ENCODE measurements at places on chromosomes 7 and 10.

DNA sequence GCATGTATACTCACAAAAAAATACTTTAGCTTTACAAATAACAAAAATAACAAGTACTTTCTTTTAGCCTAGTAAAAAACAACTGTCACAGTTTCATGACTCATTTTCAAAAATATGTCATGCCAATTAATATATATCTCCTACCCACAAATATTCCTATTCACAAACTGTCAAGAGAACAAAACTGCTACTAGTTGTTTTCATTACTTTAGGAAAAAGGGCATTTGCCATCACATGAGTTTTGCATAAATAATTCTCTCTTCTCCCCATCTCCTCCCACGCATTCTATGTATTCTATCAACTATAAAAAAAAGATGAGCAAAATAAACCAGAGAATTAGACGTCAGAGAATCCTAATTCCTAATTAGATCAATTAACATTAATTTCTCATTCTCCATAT lies 87.6 kb downstream of the PIP4K2A start:
- no peak for DNase-seq

- DNase-seq: no peak
Observed at GRCh38 chr10:107657851-107658250, 493.3 kb upstream of the SORCS1 start.

- DNase-seq: no peak
Observed at GRCh38 chr10:11162828-11163599, 145.3 kb downstream of the CELF2 start.

GRCh38 chr7:11182736-11183135 lies 209.1 kb downstream of the PHF14 start:
- DNase-seq: no peak

GRCh38 chr10:112304267-112304859 lies 21.2 kb downstream of the TECTB start:
- no peak for DNase-seq

GRCh38 chr7:31778296-31778695 lies 91.3 kb downstream of the PPP1R17 start:
- no peak for DNase-seq

DNA sequence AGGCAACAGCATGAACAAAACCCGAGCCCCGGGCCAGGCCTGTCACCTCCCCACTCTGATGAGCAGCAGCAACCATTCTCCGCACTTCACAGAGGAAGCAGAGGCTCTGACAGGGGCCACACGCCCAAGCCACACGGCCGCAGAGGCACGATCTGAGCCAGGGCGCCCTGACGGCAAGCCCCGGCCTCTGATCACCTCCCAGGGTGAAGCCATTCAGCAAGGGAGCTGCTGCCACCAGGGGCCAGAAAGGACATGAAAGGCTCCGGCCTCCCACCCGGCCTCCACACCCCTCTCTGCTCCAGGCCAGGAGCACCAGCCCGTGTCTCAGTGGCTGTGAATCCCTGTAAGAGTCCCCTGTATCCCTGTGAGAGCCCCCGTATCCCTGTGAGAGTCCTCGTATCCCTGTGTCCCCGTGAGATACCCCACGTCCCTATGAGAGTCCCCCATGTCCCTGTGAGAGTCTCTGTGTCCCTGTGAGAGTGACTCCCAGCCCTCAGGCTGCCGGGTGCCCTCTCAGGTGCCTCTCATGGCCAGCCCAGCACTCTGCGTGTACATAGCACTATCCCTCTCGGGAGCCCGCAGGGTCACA lies 187.8 kb downstream of the MAD1L1 start:
- no peak for DNase-seq

DNA sequence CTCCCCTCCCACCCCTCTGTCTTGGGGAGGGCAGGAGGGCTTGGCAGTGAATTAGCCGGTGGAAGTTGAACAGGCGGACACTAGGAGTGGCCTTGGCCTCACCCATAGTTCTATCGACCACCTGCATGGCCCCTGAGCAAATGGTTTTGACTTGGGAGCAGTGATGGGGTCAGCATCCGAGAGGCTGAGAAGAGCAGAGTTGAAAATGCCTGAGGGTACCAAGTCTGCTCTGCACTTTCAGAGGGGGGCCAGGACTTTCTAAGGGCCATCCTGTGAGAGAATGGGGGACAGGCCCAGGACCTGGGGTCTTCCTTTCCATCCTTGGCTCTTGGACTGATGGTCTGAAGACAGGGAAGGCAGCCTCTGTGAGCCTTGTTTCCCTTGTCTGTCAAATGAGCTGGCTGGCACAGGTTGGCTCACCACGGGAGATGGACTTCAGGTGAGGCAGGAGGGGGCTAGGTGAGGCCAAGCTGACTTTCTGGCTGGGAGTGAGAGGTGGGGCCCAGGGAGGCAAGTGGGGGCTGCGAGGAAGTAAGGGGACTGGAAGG lies 29.4 kb downstream of the CDH23 start:
- peak; percentile 67 for DNase-seq

DNA sequence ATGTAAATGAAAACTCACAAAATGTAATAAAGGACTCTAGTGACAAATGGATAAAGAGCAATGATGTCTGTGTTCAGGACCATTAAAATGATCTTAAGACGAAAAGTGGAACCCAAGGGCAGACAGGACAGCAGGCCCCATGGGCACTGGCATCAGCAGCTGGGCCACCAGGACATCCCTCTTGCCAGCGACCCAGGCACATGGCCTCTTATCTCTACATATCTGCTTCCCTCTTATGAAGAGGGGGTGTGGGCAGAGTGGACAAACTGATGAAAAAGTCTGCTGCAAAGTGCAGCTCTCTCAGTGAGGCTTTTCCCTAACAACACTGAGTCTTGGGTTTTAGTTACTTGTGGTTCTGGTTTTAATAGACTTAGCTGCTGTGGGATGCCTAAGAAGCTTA lies 44.8 kb upstream of the ANKRD1 start:
- no peak for DNase-seq

- no peak for DNase-seq
Observed at GRCh38 chr10:32501906-32502305, 56.0 kb downstream of the CCDC7 start.

DNA sequence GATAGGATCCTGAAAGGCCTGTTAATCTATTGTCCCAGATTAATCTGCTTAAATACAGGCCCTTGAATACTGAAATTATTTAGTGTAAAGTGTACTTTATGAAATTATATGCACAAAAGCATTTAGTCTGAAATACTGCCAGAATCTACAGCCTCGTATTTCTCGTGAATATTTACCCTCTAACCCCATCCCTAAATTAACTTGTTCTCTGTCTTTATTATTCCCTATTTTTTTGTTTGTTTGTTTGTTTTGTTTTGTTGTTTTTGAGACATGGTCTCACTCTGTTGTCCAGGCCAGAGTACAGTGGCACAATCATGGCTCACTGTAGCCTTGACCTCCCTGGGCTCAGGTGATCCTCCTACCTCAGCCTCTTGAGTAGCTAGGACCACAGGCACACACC lies 2.7 kb upstream of the CPED1 start:
- DNase-seq: no peak

DNA sequence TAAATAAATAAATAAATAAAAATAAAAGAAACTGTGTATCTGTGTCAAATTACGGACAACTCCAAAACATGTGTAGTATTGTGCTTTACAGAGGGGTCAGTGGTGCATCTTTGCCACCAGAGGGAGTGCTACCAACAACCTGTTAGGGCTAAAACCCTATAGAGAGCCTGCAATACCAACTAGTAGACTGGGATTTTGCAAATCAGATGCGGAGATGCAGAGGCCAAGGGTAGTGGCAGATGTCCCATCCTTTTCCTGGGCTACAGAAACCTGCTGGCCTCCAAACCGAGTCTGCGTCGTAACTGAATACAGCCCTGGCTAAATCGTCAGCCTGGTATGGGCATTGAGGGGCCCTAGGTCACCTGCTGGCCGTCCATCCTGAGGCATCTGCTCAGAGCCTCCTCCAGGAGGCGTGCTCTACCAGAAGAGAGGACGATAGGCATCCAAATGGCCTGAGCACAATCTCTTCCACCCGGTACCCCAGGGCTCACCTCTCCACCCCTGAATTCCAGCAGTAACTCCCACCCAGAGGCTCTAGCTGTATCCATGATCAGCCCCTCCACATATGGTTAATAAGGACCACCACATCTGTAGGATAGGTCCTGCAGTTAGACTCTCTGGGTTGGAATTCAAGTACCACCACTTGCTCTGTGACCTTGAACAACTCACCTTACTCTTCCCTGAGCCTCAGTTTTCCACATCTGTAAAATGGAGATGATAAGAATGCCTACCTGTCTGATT lies 6.2 kb upstream of the RRP12 start:
- DNase-seq: no peak

GRCh38 chr7:135486261-135486920 lies 23.5 kb downstream of the CNOT4 start:
- no peak for DNase-seq

- no peak for DNase-seq
Observed at GRCh38 chr10:110212119-110213006, 5.0 kb downstream of the MXI1 start.

DNA sequence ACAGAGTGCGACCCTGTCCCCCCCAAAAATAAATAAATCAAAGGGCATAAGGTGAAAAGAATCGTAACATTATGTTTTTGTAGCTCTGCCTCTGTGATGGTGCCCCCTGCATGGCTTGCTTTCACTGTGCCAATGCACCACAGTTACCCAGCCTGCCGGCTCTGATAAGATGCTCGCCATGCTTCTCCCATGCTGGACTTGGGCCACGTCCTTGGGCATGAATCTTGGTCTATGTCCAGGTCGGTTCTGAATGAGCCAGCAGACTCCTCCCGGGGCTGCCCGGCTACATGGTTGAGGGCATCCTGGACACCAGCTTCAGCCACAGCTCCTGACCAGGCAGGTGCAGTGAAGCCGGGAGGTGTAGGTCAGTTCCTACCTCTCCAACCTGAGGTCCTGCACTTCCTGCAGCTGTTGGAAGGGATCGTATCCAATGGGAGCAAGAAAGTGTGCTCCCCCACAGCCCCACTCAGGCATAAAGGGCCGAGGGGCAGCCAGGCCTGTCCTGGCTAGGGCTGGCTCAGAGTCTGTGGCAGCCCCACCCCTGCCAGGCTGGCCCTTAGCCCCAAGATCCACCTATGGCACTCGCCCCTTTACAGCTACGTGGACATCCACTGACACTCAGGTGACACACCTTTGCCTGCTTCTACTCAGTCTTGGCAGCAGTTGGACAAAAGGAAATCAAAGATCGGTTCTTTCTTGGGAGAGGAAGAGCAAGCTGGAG lies 34.1 kb downstream of the CHST3 start:
- DNase-seq: no peak

DNA sequence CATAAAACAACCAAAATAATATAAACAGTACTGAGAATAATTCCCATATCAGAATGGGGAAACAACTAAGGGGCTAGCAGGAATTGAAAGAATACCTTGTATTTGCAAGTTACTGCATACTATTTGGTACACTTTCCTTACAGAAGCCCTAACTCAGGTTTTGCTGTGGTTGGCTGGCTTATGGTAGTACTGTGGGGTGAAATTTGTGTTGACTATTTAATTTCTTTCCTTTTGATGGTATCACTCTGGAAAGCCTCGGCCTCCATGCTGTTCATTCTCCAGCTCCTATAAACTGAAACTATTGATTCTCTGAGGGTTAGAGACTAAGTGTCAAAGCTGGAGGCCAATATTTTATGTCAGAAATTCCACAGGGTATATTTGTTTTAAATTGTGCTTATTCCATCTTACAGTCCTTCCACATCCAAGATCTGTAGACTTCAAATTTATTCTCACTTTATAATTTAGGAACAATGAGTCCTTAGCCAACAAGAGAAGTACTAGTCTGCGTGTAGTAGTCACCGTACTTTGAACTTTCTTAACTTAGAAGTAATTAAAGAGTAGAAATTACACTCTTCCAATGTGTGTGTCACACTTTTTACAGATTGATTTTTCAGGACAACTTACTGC lies 13.4 kb downstream of the SKIDA1 start:
- DNase-seq: no peak

DNA sequence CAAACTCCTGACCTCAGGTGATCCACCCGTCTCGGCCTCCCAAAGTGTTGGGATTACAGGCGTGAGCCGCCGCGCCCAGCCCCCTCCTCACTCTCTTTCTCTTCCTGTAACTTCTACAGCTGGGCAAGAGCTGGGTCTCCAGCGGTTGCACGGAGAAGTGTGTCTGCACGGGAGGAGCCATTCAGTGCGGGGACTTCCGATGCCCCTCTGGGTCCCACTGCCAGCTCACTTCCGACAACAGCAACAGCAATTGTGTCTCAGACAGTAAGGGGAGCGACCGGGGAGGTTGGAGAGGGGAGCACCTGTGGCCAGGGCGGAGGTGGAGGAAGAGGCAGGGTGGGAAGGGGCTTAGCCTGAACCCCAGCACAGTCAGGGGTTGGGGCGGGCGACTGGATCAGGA lies 41.4 kb downstream of the EPHB4 start:
- DNase-seq: no peak

GRCh38 chr10:13528123-13528874 lies 515 bp downstream of the BEND7 start:
- no peak for DNase-seq

DNA sequence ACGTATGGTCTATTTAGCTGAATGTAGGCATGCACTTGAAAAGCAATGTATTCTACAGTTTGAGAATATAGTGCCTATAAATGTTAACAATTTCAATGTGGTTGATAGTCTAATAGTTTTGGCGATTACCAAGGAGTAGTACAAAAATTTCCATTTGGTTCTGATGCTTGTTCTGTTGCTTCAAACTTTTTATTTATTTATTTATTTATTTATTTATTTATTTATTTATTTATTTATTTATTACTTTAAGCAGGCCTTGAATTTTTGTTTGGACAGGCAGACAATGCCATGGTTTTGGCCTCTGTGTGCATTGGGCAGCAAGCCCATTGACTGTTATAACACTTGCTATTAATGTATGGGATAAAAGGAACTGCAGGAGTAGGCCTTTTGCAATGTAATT lies 36.5 kb upstream of the MALRD1 start:
- no peak for DNase-seq

- no peak for DNase-seq
Observed at GRCh38 chr10:16689696-16690095, 127.5 kb downstream of the RSU1 start.

- DNase-seq: no peak
Observed at GRCh38 chr10:103845972-103846371, 9.4 kb downstream of the SH3PXD2A start.

DNA sequence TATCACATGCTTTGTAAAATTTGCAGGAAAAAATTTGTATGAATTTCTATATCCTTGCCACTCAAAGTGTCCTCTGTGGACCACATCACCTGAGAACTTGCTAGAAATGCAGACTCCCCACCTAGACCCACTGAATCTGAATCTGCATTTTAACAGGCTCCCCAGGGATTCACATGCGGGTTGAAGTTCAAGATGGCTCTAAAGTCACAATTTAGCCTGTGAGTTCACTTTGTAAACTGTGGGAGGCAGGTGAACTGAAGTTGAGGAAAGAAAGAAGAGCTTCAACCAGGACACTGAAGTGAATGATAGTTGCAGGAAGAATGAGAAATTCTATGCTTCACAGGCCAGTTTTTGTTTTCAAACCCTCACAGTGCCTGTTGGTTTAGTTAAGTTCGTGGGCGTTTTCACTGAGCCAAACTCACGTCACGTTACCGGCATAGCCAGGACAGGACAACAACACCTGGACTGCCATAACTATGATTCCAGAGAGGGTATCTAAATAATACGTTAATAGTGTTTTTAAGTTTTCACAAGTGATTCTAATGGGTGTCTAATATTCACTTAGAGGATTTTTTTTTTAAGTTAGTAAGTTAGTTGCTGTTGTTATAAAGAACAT lies 240.0 kb downstream of the PHTF2 start:
- DNase-seq: no peak

GRCh38 chr10:17431871-17432311 lies 22.5 kb downstream of the ST8SIA6 start:
- DNase-seq: no peak

- DNase-seq: no peak
Observed at GRCh38 chr7:37916673-37917660, at the start of gene SFRP4. TSS of gene SFRP4 (minus strand) at chr7:37916817. CDS start at chr7:37916537, 280 bp downstream.

Measured in mesenteric fat pad (tissue), 1 donor.